Bronchus fibroblast of lung (primary cell): ENCODE measurements at places on chromosomes 3 and 15. TPM values are rescaled to one million over a fixed set of nuclear protein-coding genes. Genes with fewer than 3 reads are reported as not detected.

The FEZF2 gene
- total RNA-seq, result not detected in 2 replicates

The SLC30A4 gene
- total RNA-seq, result 3.6 and 3.7 TPM in 2 replicates

The SPESP1 gene
- total RNA-seq, result 3.7 and 4.2 TPM in 2 replicates

The PLSCR2 gene
- total RNA-seq, result not detected in 2 replicates

The FNDC3B gene
- 23.3 and 26.9 TPM in 2 replicates for total RNA-seq

The FOXL2NB gene
- total RNA-seq, result not detected in 2 replicates

The SPINK8 gene
- total RNA-seq, result not detected in 2 replicates

The TRIM59 gene
- total RNA-seq, result 36.7 and 39.2 TPM in 2 replicates

The DLEC1 gene
- total RNA-seq, result not detected in 2 replicates

The RETNLB gene
- not detected in 2 replicates for total RNA-seq

The COL6A6 gene
- total RNA-seq, result not detected in 2 replicates

The PRSS50 gene
- total RNA-seq, result not detected in 2 replicates

The CHAC1 gene
- 73.6 and 79.5 TPM in 2 replicates for total RNA-seq

The TMEM45A gene
- 10.6 and 13.2 TPM in 2 replicates for total RNA-seq

The COL8A1 gene
- total RNA-seq, result 84.6 and 85.7 TPM in 2 replicates

The NPAP1 gene
- not detected in 2 replicates for total RNA-seq

The GOLGA6L1 gene
- total RNA-seq, result not detected in 2 replicates

The TUSC7 gene
- total RNA-seq, result not detected in 2 replicates

The C3orf52 gene
- 1.6 and 2.5 TPM in 2 replicates for total RNA-seq

The NANOGP8 gene
- total RNA-seq, result not detected in 2 replicates

The SIN3A gene
- 30.0 and 36.1 TPM in 2 replicates for total RNA-seq
